ENCODE measurements at places on chromosomes 4 and X.

GRCh38 chr4:82696117-82696860, 102.3 kb downstream of the SCD5 start:
- no peak for DNase-seq

DNA sequence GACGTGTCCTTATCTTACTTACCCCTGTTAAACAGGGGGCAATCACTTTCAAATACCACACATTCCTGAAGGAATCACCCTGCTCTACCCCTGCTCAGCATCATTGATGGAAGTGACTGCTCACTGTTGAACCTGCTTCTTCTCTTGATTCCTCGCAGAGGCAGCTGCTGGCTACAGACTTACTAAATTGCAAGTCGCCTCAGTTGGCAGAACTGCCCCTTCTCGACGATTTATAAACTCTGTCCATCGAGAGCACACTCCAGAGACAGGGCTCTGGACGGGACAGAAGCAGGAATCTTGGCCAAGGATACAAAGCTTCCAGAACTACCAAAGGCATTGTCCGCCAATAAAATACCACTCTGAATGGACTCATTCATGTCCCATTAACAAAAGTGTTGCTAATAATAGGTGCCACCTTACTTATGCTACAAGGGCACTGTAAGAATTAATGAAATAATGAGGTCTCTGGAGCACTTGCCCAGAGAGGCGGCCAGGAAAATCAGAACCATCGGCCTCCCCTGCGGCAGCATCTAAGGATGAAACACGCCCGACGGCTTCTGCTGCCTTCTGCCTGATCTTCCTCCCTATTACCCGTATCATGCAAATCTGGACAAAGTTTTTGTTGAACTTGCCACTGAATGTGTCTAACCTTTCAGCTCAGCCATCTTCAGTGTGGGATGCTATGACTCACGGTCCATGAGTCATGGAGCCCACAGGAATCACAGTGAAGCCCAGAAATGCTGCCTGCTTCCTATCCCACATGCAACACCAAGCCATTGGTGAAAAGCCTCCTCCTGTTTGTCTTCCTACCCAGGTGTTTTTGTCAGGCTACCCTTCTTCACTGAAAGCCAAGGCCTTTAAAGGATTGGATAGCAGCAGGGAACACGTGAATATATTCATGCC, 164.9 kb downstream of the MAML3 start:
- DNase-seq: peak; percentile 97

DNA sequence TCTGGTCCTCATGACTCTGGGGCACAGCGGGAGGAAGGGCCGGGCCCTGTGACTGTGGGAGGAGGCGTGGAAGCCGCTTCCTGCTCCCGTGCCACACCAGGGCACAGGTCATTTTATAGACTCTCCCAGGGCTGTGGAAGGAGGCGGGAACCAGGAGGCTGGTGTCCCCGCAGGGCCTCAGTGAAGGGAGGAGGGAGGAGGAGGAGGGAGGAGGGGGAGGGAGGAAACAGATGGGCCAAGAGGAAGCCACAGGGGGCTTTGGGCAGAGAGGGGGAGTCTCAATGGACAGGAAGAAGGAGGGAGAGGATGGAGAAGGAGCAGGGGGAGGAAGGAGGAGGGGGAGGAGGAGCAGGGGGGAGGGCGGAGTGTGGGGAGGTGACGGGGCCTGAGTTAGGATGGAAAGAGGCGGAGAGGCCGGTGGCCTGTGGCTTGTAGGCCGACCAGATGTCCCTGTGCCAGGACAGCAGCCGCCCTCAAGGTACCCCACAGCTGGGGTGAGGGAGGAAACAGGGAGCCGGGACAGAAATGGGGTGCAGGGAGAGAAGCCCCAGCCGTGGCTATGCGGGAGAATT, 6.2 kb upstream of the PLCXD1 start:
- DNase-seq: no peak

GRCh38 chr4:113419631-113420030, 341.9 kb downstream of the CAMK2D start:
- peak; percentile 54 for DNase-seq

- DNase-seq: peak; percentile 97
Observed at GRCh38 chr4:54484383-54484782, 173.4 kb upstream of the KIT start.

DNA sequence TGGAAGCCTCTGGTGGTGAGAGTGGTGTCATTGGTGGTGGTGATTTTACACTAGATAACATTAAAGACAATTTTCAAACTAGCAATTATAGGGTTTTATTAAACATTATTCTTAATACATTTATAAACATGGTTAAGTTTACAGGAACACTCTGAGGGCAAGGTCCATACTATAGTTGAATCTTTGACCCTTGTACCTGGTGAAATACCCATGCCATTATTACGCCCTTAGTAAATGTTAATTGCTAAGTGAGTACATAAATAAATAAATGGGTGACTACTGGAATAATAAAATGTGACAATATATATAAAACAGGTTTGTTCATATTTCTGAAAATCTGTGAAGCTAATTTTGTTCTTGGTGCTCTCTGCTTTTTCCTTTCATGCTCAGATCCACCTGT, 13.6 kb upstream of the CLNK start:
- no peak for DNase-seq

GRCh38 chr4:189177130-189177529, 763.5 kb upstream of the FRG1 start:
- peak; percentile 57 for DNase-seq

GRCh38 chr4:145979160-145979559, 40.5 kb upstream of the ZNF827 start:
- DNase-seq: no peak
